ENCODE measurements at places on chromosomes 2 and 18.

GRCh38 chr18:6797171-6797570, 67.7 kb downstream of the ARHGAP28 start:
- DNase-seq, result no peak

- DNase-seq, result no peak
These were observed 11.3 kb upstream of the CAB39 start for GRCh38 chr2:230701308-230701707.

- DNase-seq, result no peak
These were observed 5.5 kb downstream of the SERPINE2 start for GRCh38 chr2:224033601-224034000.

GRCh38 chr2:66030553-66030952, 404.4 kb upstream of the MEIS1 start:
- DNase-seq, result no peak

DNA sequence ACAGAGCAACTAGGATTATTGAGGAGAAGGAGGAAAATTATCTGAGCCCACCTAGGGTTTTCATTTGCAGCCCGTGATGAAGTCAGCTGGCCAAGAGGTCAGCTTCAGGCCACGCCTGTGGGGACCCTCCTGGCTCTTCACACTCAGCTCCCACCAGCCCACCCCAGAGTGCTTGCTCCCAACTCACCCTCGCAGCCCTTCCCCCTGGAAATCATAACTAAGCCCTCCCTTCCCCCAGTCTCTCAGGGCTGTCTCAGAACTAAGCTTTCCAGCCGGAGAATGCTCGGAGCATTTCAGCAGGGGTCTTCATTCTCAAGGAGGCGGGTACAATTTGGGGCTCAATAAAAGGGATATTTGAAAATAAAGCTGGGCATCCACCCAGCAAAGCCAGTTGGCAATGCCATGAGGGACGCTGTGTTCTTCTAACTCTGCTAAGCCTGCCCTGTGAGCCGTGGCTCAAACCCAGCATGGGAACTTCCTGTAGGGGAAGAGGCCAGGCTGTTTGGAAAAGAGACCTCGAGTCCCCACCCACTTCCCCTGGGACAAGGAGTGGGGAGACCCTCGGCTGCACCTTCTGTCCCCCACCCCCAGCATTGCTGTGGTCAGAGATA, 194.9 kb downstream of the CTIF start:
- DNase-seq, result no peak

- DNase-seq, result no peak
These were observed 34.1 kb downstream of the ITGB1BP1 start for GRCh38 chr2:9388950-9389911.

- no peak for DNase-seq
These were observed 172.9 kb upstream of the MYT1L start for GRCh38 chr2:2503864-2504418.

DNA sequence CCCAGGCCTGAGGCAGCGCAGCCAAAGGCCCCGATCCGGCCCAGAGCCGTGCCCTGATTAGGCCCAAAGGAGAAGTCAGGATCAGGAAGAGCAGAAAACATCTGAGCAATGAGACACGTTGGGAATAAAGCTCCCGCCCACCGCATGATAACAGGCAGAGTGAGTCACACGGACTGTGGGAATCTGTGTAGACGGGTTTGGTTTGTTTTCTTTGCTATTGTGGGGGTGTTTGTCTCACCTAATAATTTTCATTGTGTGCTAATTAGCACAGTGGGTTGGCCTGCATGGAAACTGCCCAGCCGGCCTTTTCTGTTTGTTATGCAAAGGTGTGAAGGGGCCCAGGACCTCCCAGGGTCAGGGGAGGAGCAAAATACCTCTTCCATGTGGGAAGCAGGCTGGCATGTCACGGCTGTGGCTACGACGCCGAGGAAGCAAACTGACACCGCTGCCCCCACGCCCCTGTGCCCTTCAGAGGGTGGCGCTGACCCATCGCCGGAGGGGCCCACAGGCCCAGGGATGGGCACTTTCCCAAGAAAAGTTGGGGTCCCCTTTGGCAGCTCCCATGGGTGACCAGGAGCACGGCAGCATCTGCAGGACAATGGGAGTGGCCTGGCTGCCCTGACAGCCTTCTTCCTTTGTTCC, 68.4 kb upstream of the CTDP1 start:
- DNase-seq, result no peak

DNA sequence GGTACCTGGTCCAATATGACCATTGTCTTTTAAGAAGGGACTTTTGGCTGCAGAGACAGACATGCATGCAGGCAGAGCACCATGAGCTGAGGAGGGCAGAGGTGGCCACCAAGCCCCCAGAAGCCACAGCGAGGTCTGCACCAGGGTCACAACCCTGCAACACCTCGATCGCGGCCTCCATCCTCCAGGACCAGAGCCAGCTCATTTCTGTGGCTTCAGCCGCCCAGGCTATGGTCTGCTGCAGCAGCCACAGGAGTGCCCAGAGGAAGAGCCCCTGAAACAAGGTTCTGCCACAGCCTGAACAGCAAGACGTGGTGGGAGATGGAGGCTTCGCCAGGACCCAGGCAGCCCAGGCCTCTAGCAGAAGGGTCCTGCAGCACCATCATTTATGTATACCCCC, 53.9 kb downstream of the ANKMY1 start:
- DNase-seq, result no peak

- no peak for DNase-seq
These were observed 345.1 kb downstream of the DYSF start for GRCh38 chr2:71798266-71799012.

DNA sequence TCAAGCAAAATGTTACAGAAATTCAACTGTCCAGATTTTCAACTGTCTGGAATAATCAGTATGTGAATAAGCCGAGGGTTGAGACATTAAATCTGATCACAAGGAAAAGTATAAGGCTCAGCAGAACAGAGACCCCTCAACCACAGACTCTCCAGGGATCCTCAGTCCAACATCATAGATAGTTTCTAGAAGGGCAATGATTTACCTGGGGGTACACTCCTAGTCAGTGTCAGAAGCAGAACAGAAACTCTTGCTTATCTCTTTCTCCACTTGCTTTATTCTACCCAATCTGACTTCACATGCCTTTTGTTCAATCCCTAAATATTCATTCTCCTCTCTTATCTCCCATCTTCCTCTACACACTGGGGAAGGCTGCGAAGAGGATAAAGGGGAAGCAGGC, 36.4 kb downstream of the ICOS start:
- DNase-seq, result no peak

GRCh38 chr2:9071032-9071431, 67.5 kb upstream of the MBOAT2 start:
- no peak for DNase-seq

- DNase-seq, result no peak
These were observed 2.6 kb downstream of the HOXD3 start for GRCh38 chr2:176159663-176160250.

- DNase-seq, result no peak
These were observed 12.7 kb downstream of the SALL3 start for GRCh38 chr18:78992041-78993011.

- no peak for DNase-seq
These were observed 85.3 kb upstream of the EFEMP1 start for GRCh38 chr2:56008661-56009431.

Measured in activated T-helper 9 cell treated with anti-CD3 and anti-CD28 coated beads, Interleukin-2, amount 50 U/mL, for 16 hours (primary cell).